ENCODE measurements at places on chromosomes 16 and 17. TPM values are rescaled to one million over a fixed set of nuclear protein-coding genes. Genes with fewer than 3 reads are reported as not detected.
A peak's percentile ranks its signal among the peaks of the same experiment; 100 is the strongest.

- DNase-seq = peak; percentile 57
Observed at GRCh38 chr16:50627419-50627818, 53.7 kb downstream of the SNX20 start.

GRCh38 chr17:57011491-57012015, 33.6 kb downstream of the SCPEP1 start:
- DNase-seq = no peak

- DNase-seq = no peak
Observed at GRCh38 chr17:42389899-42390298, 1.7 kb upstream of the STAT3 start.

The KRTAP4-5 gene
- total RNA-seq = not detected

- no peak for DNase-seq
Observed at GRCh38 chr16:58733248-58733670, 857 bp downstream of the GOT2 start.

The SERPINF2 gene
- 0.22 TPM for total RNA-seq

DNA sequence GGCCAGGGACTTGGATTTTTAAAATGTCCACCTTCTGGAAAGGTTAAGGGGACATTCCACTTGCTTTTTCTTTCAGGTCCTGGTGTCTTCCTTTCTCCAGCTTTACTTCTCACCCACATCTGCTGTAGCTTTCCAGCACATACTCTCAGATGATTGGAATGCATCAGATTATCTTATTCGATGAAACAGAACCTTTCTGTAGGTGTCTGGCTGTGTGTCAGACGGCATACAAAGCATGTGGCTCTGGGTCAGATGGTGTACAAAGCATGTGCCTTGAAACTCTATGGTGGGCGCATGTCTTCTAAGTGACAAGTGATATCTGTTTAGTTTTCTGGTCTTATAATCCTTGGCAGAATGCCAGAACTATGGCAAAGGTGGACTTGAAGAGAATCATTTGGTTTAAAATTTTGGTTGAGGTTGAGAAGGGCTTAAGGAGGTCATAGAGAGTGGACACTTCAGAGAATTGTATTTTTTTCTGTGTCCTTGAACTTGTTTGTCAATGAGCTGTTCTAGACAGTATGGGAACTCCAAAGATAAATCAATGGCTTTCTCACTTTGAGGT, 125.3 kb downstream of the FTO start:
- DNase-seq = no peak

- DNase-seq = no peak
Observed at GRCh38 chr16:9599415-9600120, 508.1 kb downstream of the HAPSTR1 start.

DNA sequence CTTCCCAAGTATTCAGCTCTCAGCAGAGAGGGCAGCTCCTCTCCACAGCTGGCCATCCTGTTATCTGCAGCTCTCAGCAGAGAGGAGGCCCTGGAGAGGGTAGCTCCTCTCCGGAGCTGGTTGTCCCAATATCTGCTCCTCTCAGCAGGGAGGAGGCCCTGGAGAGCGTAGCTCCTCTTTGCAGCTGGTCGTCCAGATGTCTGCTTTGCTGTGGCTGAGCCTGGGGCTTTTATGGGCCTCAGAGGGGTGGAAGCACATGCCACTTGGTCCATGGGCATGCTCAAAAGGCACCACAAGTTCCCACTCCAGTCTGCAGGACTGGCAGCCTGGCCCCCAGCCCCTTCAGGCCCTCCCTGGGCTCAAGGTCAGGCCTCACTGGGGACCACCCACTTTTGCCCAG, 314.3 kb downstream of the KCNJ2 start:
- DNase-seq = no peak

DNA sequence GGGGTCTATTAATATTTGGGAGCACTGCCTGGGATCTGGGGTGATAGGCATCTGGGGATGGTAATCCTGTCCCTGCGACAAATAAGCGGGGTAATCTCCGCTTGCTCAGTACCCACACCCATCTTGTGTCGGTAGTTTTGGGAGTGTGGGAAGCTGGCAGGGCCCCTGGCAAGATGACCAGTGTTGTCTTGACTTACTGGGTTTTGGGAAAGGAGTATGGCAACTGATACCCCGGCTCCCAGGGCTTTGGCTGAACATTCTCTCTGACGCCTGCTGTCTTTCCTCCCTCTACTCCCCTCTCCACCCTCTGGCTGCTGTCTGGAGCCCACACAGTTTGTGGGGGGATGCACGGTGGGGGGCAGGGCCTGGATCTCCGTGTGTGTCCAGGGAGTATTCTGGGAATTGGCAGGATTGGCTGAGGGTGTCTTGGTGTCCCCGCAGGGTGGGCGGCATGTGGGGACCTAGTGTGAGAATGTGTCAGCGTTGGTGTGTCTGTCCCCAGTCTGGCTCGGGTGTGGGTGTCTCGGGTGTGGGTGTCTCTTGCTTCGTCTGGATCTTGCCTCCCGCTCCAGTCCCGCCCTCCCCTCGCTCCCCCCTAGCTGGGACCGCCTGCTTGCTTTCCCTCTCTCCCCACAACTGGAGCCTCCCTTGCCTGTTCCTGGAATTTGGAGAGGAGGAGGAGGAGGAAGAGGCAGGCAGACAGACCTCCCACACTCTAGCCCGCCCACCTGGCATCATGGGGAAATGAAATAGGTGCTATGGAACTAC, 12.0 kb downstream of the RARA start:
- peak; percentile 58 for DNase-seq

The CDC27 gene
- total RNA-seq = 48.6 TPM

GRCh38 chr16:3738541-3738940, 21.2 kb upstream of the TRAP1 start:
- DNase-seq = no peak

The CRHR1 gene
- not detected for total RNA-seq

- no peak for DNase-seq
Observed at GRCh38 chr16:17945080-17945601, 391.4 kb downstream of the NPIPA8 start.

DNA sequence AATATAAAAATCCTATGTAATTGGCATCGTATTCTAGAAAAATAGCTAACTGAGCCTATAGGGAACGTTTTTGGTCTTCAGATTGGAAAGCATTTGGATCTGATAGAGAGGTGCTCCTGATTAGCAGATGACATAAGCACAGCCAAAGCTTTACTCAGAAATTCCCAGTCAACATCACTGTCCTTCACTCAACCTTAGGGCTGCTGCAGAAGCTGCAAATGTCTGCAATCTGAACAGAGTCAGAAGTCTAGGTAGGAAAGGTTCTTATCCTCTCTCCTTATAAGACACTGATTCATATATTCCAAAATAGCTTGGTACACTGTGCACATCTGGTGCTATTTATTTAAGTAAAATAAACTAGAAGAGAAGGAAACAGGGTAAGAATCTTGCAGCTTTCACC, 19.2 kb downstream of the STRADA start:
- DNase-seq = no peak

The APRT gene
- 178 TPM for total RNA-seq

DNA sequence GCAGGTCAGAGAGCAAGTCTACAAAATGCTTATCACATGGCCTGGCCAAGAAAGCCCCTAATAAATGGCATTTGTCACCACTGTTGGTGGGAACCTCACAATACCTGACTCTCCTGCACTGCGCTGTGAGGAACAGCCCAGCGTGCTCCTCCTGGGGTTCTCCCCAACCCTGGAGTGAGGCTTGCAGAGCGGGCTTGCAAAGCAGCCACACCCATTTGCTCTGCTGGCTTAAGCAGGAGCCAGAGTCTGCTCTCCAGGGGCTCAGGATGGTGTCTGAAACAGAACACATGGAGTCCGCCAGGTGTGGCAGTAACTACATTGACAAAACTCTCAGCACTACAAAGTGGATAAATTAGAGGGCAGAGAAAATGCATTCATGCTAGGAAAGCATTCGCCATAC, 331.0 kb upstream of the CCL2 start:
- no peak for DNase-seq

- DNase-seq = no peak
Observed at GRCh38 chr17:38327936-38328335, 15.8 kb downstream of the GPR179 start.

GRCh38 chr17:30291543-30292285, at the start of gene BLMH:
BLMH (minus strand) TSS chr17:30291944; CDS start chr17:30291819, 125 bp downstream.
- DNase-seq = peak; percentile 86

- DNase-seq = peak; percentile 39
Observed at GRCh38 chr17:75077496-75078283, 10.1 kb upstream of the SLC16A5 start.

The GSDMA gene
- 0.78 TPM for total RNA-seq

The SPATA22 gene
- not detected for total RNA-seq

DNA sequence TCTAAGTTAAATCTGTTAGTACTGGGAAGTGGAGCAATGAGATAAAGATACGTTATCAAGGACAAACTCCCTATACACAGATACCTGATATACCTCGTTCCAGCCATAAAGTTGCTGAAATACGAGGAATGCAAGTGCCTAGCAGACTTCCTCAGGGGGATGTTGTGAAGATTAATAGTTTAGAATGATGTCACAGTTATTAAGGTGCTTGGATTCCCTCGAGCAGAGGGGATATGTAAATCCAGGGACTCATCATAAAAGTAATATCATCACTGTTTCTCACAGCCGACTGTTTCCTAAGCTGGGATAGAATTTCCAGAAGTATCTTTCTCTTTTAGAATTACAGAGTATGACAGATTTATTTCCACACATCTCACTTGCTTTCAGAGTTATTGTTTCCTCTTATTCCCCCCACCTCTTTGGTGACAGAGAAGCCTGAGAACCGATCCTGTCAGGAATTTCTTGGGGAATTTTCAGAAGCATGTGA, 28.4 kb upstream of the ZFHX3 start:
- DNase-seq = no peak

DNA sequence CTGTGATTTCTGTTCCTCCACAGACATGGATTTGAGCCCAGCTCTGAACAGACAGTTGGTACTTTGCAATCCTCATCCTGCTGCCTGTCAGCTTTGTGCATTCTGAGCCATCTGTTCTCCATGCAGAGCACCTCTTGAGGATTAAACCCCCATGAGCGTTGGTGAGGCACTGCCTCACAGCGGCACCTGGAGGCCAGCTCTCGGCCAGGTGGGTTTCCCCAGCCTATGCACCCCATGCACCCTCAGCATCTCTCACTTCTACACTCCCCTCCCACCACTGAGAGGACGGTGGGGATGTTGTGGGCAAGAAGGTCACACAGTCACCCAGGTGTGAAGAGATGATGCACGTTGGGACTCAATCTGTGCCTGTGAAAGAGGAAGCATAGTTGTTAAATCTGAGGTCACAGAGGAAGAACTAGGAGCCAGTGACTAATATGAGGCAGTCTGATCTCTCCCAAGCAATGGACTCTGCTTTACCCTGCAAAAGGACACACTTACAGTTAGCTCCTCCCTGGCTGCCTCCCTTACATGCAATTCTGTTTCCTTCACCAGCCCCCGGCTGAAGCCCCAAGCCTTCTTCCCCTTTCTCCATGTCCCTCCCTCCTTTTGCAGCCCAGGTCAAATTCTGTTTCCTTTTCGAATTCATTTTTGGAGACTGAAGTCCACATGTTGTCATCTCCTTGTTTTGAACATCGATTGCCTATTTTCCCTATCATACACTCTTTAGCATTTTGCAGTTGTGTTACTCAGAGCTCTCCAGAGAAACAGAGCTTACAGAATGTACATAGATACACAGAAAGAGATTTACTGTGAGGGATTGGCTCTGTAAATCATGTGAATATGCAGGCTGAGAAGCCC, 58.5 kb downstream of the HS3ST3B1 start:
- DNase-seq = peak; percentile 70

- DNase-seq = no peak
Observed at GRCh38 chr16:66979011-66979717, 9.2 kb upstream of the CES4A start.

The C17orf50 gene
- total RNA-seq = not detected

DNA sequence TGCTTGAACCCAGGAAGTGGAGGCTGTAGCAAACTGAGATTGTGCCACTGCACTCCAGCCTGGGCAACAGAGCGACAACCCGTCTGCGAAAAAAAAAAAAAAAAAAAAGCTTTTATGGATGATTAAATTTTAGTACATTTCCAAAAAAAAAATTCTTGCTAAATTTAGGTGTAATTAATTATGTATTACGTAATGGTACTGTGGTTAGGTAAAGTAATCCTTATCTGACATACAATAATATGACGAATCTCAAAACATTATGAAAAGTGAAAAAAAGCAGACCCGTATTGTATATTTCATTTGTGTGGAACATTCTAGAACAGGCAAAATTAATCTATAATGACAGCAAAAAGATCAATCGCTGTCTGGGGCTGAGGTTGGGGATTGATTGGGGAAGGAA, 10.3 kb upstream of the CORO1A start:
- no peak for DNase-seq

The NFE2L1 gene
- 29.5 TPM for total RNA-seq

DNA sequence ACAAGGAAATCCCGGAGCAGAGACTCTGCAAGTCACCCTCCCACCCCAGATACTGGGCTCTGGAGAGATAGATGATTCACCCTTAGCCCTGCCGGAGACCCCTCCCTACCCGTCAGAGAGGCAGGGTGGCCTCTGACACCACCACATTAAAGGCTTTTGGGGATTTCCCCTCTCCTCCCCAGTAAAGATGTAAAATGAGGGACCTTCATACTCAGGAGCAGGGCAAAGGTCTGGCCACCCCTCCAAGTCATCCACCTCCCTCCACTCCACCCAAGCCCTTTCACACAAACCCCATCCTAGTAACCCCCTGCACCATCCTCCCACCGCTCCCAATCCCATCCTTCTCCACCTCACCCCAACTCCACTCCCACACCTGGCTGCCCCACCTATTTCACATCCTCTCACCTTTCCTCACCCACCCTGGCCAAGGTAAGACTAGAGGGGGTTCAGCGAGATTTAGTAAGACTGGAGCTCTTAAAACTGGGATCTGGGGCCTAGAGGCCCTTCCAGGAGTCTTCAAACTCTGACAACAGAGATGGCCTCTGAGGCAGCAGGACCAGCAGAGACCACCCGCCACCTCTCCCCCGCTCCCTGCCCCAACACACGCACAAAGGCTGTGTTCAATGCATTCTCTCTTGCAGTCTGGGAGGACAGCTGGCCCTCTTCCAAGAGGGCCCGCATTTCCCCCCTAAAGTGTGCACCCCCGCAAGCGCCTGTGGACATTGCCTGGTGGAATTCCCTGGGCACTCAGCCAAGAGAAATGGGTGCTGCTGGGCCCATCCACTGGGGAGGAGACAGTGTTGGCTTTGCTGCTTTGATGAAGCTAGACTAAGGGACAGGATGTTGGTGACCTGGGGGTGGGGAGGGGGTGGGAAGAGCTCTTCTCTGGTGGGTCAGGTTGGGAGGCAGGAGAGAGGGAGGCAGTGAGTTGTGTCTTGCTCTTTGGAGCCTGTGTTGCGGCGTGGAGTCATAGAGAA, 1.1 kb downstream of the ABAT start:
- DNase-seq = peak; percentile 74

GRCh38 chr16:15031179-15031578, 24.7 kb downstream of the NTAN1 start:
- DNase-seq = no peak

Data from CD8-positive, alpha-beta T cell (primary cell).